Psoas muscle (tissue), 8 donors: ENCODE measurements at places on chromosomes 7 and 10. TPM values are rescaled to one million over a fixed set of nuclear protein-coding genes. Genes with fewer than 3 reads are reported as not detected.

GRCh38 chr7:46146454-46147255 is 225.6 kb upstream of the IGFBP3 start:
- H3K27ac ChIP-seq: no peak overlapping the region
- H3K27me3 ChIP-seq: no peaks in the 10 kb centered on the region
- no peak for DNase-seq
- no peaks in the 10 kb centered on the region for H3K4me1 ChIP-seq
- no peaks in the 10 kb centered on the region for H3K36me3 ChIP-seq

DNA sequence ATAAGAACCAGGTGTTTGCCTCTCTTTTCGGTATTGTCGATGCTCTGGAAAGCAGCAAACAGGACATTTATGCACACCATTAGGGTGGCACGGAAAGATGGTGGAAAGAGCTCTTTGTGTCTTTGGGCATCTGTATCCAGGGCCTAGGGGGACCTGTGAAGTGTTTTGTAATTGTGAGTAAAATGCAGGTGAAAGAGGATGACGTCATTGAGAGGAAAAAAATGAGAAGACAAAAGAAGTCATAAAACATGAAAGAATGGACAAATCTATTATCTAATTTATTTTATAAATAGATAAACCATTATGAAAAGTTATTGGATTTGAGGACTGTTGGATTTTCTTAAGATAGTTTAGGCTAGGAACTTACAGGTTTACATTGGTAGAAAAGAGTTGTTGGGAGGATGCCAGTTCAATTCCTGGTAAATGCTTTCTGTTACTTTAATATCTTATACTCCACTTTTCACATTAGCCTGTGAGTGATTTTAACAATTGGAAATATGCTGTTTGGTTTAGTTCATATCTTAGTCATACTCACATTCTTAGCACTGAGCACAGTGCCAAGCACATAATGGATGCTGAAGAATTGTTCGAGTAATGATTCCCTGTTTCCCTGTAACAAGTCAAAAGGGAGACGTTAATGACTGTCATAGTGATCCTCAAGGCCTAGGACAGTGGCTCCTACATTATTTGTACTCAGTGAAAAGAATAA is 62.6 kb downstream of the EXOC4 start:
- no peak for DNase-seq
- H3K27me3 ChIP-seq: no peaks in the 10 kb centered on the region
- H3K4me3 ChIP-seq: no peak overlapping the region

DNA sequence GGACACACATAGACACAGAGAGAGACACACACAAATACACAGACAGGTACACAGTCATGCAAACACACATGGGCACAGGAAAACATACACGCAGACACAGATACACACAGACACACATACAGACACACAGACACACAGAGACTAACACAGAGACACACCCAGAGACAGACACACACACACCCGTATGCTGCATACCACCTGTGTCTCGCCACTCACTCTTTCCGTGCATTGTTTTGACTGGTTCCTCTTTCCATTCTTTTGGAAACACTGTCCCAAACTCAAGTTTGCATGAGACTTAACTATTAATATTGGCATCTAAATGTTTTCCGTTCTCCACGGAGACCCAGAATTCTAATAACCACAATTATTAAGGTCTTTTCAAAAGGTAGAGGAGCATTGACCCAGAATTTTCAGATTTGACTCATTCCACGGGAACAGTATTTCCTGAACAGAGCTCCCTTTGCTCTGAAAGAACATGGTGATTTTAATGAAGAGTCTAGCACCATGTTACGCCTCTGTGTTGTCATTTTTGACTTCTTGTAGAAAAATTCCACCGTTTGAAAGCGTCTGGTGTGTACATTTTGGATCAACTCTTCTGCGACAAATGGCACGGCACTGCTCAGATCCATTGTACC is 141.2 kb upstream of the RNF32 start:
- peaks cover 2% of the 10 kb centered on the region for H3K27me3 ChIP-seq
- no peak overlapping the region for H3K4me3 ChIP-seq
- no peaks in the 10 kb centered on the region for H3K4me1 ChIP-seq
- no peaks in the 10 kb centered on the region for H3K36me3 ChIP-seq

DNA sequence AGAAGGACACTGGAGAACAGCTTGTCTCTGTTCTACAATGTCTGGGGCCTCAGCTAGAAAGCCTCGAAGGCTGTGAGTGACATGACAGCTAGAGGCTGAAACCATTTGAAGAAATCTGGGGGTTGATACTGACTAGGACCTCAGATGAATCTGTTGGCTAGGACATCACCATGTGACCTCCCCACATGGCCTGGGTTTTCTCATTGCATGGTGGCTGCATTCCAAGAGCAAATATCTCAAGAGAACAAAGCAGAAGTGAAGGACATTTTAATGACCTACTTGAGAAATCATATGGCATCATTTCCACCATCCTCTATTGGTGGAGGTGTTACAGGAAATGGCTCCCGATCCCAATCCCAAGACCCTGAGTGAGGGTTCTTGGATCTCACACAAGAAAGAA is 450.6 kb upstream of the AUTS2 start:
- no peak overlapping the region for H3K4me3 ChIP-seq
- no peak overlapping the region for H3K27ac ChIP-seq
- H3K36me3 ChIP-seq: no peaks in the 10 kb centered on the region
- DNase-seq: no peak

GRCh38 chr7:32588657-32589056 is 93.4 kb downstream of the AVL9 start:
- DNase-seq: no peak
- H3K27me3 ChIP-seq: no peaks in the 10 kb centered on the region
- peaks cover 11% of the 10 kb centered on the region for H3K36me3 ChIP-seq
- no peak overlapping the region for H3K4me3 ChIP-seq
- H3K27ac ChIP-seq: peak overlapping the region; percentile 48

- H3K4me1 ChIP-seq: peaks cover 41% of the 10 kb centered on the region
- no peaks in the 10 kb centered on the region for H3K27me3 ChIP-seq
Observed at GRCh38 chr10:91210435-91210834, 10.0 kb upstream of the PCGF5 start.

GRCh38 chr7:74220229-74220628 is 10.4 kb downstream of the LAT2 start:
- H3K4me3 ChIP-seq: no peak overlapping the region
- H3K27ac ChIP-seq: no peak overlapping the region
- no peaks in the 10 kb centered on the region for H3K4me1 ChIP-seq
- no peak for DNase-seq

GRCh38 chr7:134818613-134819345 is 39.3 kb downstream of the CALD1 start:
- H3K36me3 ChIP-seq: no peaks in the 10 kb centered on the region
- H3K27ac ChIP-seq: no peak overlapping the region
- DNase-seq: no peak
- no peaks in the 10 kb centered on the region for H3K4me1 ChIP-seq
- no peak overlapping the region for H3K4me3 ChIP-seq

The COL13A1 gene
- total RNA-seq: 0.94 TPM

The STRA8 gene
- not detected for total RNA-seq
